ENCODE measurements at places on chromosomes 12 and 14.

- DNase-seq = no peak
Measured at GRCh38 chr12:52043386-52044212, 7.6 kb upstream of the NR4A1 start.

- no peak for DNase-seq
Measured at GRCh38 chr12:93177208-93178153, 200.2 kb upstream of the NUDT4 start.

DNA sequence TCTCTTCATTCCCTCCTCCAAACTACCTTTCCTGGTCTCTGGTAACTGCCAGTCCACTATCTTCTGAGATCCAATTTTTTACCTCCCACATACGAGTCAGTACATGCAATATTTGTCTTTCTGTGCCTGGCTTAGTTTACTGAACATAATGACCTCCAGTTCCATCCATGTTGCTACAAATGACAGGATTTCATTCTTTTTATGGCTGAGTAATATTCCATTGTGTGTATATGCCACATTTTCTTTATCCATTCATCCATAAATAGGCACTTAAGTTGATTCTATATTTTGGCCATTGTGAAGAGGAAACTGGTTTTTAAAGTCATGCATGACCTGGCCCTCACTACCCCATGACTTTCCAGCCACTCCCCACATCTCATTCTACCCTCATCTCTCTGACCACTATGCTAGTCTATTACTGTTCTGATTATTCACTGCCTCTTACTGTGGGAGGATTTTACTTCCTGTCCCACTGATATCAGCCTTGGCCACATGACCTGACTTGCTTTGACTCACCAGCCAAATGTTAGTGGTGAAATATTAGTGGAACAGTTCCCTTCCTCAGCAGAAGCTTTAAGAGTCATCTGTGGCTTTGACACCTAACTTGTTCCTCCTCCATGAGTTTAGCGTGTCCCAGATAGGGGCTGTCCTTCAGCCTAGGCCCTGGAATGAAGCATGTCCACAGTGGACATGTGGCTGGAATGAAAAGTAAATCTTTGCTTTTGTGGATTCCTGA, 52.2 kb downstream of the GOLGA5 start:
- no peak for DNase-seq

DNA sequence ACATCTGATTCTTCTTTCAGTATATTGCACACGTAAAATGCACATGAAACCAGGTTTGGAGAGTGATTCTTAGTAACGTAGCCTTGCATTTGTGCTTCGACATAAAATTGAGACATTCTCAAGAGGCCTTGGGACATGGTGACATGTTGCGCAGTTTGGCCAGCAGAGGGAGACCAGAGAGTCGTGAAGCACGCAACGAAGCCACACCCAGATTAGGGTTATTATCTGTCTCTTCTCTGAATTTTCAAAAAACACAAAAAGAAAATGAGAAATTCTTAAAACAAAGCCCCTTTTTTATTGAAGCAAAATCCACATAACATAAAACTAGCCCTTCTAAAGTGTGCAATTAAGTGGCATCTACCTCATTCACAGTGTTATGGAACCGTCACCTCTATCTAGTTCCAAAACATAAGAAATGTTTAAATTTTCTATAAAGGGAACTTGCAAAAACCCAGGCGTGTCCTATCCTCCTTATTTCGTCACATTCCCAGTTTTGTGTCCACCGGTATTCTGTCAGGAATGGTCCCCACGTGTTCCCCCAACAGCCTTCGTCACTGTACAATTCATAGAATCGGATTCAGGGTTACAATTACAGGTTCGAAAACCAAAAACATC, 108.8 kb upstream of the ATF7IP start:
- DNase-seq = peak; percentile 68

GRCh38 chr12:30850684-30851083, 75.9 kb upstream of the TSPAN11 start:
- no peak for DNase-seq

- peak; percentile 21 for DNase-seq
Measured at GRCh38 chr14:34059925-34060650, 109.2 kb upstream of the EGLN3 start.

- no peak for DNase-seq
Measured at GRCh38 chr12:57793920-57794319, 11.3 kb downstream of the TSFM start.

- no peak for DNase-seq
Measured at GRCh38 chr14:47302121-47302520, 373.3 kb downstream of the MDGA2 start.

DNA sequence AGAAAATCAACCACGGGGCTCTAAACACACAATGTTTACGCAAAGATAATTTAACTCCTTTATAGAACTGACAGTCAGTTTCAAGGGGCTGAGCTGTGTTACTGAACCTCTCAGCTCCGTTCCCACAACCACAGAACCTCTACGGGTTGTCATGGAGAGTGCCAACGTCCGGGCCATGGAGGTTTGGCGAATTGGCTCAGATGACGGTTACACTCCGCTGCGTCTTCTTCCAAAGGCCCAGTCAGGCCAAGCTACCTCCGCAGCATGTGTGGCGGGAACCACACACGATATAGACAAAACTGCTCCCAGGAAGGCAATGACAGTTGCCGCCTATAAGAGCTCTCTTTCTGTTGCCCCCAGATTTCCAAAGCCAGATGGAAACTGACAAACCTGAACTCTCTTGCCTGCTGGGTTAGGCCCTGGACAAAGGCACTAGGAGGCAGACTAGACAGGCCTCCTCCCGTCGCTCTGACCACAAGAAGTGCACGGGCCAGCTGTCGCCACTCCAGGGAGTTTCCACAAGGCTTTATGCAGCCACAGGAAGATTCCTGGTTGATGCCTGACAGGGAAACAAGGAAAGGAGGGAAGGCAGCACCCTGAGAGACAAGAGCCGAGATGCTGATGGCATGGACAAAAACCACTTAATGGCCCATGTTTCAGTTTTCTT, 30.3 kb downstream of the CCDC88C start:
- no peak for DNase-seq

- no peak for DNase-seq
Measured at GRCh38 chr14:74974364-74975058, 19.1 kb upstream of the PGF start.

DNA sequence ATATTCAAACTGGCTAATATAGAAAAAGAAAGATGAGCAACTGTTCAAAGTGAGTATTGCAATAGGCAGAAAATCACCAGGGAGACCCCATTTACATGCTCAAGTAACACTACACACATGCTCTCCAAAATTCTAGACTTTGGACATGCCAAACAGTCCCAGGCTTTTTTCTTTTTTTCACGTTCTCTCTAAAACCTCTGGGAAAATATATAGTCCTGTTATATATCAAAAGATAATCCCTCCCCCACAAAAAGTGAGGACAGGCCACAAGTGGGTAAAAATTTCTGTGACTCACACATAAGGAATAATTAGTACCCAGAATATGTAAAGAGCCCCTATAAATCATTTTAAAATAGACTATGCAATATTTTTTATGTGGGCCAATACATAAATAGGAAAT, 55.2 kb downstream of the EFCAB11 start:
- DNase-seq = no peak

DNA sequence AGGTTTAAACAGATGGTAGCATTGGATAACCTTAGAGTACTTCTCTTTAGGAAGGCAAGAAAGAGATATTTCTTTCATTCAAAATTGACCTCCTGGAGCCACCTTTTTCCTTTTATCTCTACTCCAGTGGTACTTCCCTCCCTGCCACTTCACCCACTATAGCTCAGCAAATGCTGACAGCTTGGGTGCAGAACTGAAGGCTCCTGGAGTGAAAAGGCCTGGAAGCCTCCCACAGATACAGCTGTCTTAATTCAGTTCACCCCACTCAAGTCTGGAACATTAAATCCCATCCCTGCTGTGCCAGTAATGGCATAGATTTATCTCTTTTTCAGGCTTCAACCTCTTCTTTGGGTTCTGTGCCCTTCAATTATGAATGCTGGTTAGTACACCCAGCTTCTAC, 140.3 kb downstream of the NEDD1 start:
- DNase-seq = no peak

DNA sequence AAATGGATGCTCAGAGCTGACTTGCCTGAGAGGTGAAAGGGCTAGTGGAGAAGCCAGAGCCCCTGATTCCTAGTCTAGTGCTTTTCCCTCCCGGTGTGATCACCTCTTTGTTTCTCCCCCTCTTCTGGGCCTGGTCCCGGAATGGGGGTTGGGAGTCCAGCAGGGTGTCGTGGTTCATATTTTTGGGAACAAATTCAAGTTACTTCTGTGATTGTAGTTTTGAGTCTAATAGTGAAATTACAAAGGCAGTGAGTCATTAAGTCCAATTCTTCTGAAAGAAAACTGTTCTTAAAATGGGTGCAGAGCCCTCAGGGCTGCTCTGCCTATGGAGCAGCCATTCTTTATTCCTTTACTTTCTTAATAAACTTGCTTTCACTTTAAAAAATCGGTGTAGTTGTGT, 7.6 kb downstream of the SUSD6 start:
- DNase-seq = no peak

DNA sequence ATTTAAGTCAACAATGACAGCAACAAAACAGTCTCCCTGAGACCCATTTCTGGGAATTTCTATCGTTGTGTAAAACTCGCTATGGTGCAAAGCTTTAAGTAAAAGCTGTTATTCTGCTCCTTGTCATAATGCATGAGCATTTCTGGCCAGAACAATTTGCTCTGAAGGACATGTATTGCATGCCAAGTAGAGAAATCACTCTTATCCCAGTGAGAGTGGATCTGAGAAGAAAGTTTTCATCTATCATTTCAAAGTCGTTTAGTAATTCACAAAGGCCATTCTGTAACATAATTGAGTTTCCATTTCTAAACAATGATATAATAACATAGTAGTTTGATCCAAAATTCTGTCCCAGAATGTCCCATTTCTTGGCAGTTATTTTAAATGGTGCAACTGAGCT, 86.6 kb downstream of the TBC1D30 start:
- no peak for DNase-seq

- DNase-seq = no peak
Measured at GRCh38 chr12:109606320-109607028, 32.9 kb downstream of the MVK start.

- DNase-seq = peak; percentile 86
Measured at GRCh38 chr12:88580051-88580871, at the start of gene KITLG. Gene KITLG (minus strand): TSS chr12:88580471. CDS start chr12:88580278, 193 bp downstream.

DNA sequence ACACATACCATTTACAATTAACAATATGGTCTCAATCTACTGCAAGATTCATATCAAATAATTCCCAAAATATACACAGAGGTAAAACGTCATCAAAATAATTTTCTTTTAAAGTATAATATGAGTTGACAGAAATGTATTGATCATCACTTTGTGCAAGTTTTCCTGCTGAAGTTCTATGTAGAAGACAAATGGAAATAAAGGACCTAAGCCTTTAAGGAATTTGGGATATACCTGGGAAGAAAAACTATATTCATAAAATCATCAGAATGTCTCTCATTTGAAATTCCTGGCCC, 61.1 kb upstream of the DAAM1 start:
- DNase-seq = no peak

DNA sequence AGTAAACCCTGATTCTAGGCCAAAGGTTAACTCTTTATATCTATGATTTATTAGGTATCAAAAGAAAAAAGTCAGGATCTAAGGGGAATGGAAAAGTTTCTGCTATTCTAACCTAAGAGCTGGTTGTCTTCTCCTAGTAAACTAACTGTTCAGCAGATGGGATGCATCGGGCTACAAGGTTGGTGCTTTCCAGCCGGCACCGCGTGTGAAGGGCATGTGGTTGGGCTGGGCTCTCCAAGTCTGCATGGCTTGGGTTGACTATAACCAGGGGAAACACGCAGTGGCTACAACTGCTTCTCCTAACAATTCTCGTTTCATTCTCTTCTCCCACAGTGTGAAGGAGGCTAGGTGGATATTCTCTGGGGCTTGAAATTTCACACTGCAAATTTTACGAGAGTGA, 354.5 kb downstream of the APAF1 start:
- DNase-seq = no peak

DNA sequence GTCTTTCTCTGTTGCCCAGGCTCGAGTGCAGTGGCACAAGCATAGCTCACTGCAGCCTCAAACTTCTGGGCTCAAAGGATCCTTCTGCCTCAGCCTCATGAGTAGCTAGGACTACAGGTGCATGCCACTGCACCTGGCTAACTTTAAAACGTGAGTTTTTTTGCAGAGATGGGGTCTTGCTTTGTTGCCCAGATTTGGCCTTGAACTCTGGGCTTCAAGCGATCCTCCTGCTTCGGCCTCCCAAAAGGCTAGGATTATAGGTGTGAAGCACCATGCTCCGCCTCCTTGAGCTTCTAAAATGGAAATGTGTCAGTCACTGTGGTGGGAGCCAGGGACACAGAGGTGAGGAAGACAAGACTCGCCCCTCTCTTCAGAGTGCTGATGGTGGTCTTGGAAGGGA, 45.6 kb downstream of the WSCD2 start:
- no peak for DNase-seq

GRCh38 chr12:75735853-75736252, 224.4 kb upstream of the KRR1 start:
- no peak for DNase-seq

- no peak for DNase-seq
Measured at GRCh38 chr12:100184549-100185145, 16.0 kb upstream of the ACTR6 start.

DNA sequence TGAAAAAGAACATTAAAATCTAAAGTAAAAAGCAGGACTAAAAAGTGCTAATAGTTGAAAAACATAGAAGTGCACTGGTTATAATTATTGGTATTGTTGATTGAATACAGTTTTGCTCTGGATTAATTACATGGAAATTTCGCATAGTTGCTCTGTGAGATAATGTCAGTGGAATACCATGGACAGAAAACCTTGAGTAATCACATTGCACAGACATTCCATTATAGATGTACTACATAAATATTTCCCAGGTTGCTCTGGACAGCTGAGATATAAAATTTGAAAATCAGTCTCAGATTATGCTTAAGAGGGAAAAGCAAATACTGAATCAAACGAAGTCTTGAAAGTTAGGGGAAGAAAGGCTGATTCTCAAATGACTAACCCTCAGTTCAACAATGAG, 439.3 kb upstream of the FLRT2 start:
- DNase-seq = no peak

GRCh38 chr14:103738701-103739451, 23.3 kb downstream of the ZFYVE21 start:
- no peak for DNase-seq

DNA sequence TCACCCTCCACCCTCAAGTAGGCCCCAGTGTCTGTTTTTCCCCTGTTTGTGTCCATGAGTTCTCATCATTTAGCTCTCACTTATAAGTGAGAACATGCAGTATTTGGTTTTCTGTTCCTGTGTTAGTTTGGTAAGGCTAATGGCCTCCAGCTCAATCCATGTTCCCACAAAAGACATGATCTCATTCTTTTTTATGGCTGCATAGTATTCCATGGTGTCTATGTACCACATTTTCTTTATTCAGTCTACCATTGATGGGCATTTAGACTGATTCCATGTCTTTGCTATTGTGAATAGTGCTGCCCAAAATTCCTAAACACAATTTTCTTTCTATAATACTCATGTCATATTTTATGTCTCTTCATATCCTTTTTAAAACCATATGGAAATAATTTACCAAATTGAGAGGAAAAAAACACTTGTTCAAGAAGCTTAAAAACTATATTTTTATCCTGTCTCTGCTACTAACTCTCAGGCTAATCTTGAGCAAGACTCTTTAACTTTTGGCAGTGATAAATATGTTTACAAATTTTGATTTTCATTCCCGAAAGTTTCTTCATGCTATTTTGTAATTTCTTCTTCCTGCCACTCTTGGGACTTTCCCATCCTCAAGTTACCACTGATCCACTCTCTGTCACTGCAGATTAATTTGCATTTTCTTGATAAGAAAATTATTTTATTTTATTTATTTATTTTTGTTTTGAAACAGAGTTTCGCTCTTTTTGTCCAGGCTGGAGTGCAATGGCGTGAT, 28.0 kb upstream of the OSBPL8 start:
- no peak for DNase-seq

Data from NCI-H748 treated with DMSO at 0.1 percent for 48 hours (cell line).